ENCODE measurements at places on chromosomes 2 and 18. TPM values are rescaled to one million over a fixed set of nuclear protein-coding genes. Genes with fewer than 3 reads are reported as not detected.

DNA sequence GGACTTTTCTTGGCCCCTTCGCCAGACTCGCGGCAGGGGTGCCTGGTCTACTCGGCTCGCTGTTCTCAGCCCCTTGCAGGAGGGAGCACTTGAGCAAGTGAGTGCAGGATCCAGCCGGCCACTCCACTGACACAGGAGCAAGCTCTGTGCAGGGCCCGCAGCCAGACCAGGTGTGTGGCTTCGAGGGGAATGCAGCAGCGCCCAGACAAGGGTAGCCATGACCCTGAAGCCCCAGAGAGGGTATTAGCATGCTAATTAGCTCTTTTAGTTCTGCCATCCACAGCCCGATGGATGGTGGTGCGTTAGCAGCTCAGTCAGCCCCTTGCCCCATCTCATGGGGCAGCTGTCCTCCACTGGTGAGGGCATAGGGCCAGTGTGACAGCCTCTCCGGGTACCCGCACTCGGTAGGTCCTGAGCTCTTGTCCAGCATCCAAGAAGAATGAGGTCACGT is 103.2 kb upstream of the HS6ST1 start:
- DNase-seq, result no peak

DNA sequence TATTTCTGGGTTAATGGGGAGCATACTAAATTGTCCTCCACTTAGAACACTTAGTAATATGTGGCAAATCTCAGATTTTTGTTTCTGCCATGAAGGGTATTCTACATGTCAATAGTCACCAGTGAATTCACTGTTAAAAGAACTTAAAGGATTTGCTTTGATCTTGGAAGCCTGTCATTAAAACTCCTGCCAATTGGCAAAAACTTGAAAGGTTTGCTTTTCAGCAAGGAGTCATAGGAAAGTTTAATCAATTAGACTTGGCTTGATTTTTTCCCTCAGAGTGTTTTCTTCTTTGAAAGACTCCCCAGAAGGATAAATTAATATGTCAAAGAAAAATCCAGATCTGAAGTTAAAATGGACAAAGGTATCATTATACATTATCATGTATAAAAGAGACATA is 671.9 kb upstream of the PKDCC start:
- no peak for DNase-seq

DNA sequence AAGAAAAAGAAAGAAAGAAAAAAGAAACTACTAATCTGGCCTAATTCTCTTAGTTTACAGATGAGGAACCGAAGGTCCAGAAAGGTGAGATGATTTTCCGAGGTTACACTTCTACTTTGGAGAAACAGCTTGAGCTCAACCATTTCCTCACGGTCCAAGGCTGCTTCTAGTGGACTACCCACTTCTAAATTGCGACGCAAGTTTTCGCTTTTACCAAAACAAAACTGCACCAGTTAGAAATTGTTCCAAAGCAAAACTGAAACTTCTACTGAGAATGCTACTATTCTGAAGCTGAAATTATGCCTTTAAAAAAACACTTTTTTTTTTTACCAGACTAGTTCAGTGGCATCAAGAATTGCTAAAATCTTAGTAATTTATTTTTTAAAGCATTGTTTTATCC is 101.6 kb downstream of the INO80D start:
- DNase-seq, result no peak

UCN gene
- 0.52 TPM for total RNA-seq

GREB1 gene
- 0.62 TPM for total RNA-seq

- no peak for DNase-seq
Observed at GRCh38 chr2:45084361-45085020, 75.2 kb upstream of the SIX2 start.

GDF7 gene
- not detected for total RNA-seq

- DNase-seq, result no peak
Observed at GRCh38 chr2:126894585-126895182, 4.0 kb upstream of the TEX51 start.

DNA sequence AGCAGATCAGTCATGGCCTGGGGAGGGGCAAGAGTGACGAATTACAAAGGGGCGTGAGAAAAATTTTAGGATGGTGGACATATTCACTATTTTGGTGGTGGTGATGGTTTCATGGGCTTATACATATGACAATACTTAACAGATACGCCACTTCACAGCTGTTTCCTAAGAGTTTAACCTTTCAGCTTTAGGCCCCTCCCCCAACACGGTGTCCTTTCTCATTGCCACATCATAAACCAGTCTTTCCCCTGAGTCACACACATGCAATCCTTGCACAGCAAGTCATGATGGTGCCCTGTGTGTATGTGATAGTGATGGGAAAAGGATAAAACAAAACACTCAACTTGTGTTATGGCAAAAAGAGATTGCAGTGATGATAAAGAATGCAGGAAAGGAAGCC is 47.6 kb upstream of the IL1R1 start:
- peak; percentile 87 for DNase-seq

DNA sequence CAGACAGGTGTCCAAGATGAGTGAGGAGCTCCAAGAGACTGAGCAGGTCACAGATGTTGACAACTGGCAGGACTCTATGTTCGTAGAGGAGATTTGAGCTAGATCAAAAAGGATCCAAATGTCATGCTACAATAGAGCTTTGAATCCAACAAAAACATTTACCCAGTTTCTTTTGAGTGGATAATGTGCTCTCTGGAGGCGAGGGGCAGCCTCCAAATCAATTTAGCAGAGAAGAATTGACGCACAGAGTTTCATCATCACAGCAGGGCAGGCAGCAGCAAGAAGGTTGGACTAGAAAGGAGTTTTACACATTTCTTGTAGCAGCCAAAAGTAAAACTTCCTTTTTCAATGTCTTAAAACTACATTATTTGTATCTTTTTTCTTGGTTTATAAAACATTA is 653.0 kb downstream of the RNF144A start:
- DNase-seq, result no peak

Measured in PC-3 (cell line).